Ecto neural progenitor cell (in vitro differentiated cells): ENCODE measurements at places on chromosomes 7 and 10.

DNA sequence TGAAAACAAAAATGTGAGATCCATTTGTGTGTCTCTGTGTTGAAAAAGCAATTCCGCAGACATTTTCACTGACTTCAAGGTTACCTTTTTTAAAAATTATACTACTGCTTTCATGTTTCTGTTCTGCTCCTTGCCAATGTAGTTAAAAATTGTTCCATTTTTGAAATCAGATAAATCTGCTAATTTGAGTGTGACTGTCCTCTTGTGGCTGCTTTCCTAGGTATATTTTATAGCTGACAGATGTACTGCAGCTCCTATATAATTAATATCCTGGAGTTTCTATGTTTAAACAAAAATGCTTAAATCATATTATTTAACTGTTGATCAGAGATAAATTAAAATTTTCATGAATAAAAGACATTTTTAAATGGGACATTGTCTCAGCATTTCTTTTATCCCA, 177.6 kb upstream of the LRRTM3 start:
- no peak for DNase-seq

DNA sequence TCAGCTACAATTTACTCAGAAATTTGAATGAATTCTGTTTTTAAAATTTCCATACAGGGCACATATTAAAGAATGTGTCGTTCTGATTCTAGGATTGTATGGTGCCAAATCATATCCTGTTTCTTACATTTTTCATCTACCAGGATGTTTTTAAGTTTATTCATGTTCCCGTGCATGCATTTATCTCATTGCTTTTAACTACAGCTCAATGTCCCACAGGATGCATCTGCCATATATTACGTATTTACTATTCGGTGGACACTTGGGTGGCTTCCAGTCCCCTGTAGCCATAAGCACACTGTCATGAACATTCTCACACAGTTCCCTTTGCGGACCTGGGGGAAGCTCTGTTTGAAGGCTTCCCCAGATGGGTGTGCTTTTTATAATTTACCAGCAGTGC, 122.3 kb downstream of the CCDC71L start:
- DNase-seq, result no peak

- DNase-seq, result no peak
These were observed 110.1 kb upstream of the ZNF746 start for GRCh38 chr7:149607683-149608082.

DNA sequence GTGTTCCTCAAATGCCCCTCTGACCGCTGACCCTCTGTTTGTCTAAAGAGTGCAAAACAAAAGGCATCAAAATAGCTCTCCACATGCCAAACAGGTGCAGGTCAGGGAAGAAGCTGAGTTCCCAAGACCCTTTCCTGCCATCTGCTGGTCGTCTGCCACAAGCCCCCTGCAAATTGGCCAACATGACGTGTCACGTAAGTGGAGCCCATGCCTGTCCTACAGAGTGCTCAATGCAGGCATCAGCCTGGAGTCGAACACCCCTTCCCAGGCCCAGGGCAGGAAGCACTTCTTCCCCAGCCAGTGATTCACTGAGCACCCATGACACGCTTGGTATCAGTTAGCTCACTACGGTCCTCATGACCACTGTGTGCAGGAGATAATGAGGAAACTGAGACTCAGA, 14.1 kb downstream of the TMEM72 start:
- peak; percentile 75 for DNase-seq

- no peak for DNase-seq
These were observed 227.2 kb upstream of the KLF14 start for GRCh38 chr7:130961128-130961601.

DNA sequence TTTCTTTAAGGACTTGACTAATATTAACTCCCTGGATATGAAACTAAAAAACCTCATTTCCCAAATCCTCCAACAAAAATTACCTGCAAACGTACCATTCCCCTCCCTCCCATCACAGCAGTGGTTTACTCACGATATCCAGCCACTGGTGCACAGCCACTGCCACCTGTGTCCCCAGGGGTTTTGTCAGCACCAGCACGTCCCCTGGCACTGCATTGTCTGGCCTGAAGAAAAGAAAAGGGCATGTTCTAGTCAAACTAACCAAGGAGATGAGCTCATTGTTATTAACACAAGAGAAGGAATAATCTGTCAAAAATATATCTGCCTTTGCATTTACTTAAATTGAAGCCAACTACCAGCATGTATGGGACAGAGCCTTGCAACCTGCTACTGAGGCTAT, 18.5 kb downstream of the SEPHS1 start:
- no peak for DNase-seq

- peak; percentile 81 for DNase-seq
These were observed 31.7 kb downstream of the CYCS start for GRCh38 chr7:25093268-25093826.

DNA sequence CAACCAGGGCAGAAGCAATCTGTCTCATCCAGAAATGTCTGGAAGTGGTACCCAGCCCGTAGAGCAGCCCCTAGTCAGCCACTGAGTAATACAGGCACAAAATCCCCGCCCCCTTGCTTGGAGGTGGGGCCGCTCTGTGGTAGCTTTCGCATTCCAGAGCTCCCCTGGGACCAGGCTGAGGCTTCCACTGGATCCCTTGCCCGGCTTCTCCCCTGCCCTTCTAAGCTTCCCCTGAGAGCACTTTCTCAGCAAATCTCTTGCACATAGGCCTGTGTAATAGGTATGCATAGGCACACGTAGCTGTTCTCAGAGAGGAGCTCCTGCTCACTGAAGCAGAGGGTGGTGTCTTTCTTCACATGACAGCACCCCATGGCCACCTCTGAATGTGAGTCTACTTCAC, 144.2 kb downstream of the BMS1 start:
- DNase-seq, result peak; percentile 79

- no peak for DNase-seq
These were observed 491.8 kb upstream of the FOXK1 start for GRCh38 chr7:4190010-4190981.

GRCh38 chr7:10268034-10268433, 705.6 kb upstream of the PHF14 start:
- no peak for DNase-seq

DNA sequence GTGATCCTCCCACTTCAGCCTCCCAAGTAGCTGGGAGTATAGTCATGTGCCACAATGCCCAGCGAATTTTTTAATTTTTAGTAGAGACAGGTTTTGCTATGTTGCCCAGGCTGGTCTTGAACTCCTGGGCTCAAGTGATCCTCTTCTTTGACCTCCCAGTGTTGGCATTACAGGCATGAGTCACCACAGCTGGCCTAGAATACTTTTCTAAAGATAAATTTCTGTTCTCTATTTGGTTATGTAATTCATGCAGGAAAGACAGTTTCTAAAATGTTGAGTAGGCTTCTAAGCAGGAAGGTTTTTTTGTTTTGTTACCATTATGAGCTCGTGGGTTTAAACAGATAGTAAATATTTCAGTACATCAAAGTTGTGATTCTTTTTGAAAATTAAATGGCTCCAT, 5.0 kb downstream of the RBAK start:
- DNase-seq, result no peak

DNA sequence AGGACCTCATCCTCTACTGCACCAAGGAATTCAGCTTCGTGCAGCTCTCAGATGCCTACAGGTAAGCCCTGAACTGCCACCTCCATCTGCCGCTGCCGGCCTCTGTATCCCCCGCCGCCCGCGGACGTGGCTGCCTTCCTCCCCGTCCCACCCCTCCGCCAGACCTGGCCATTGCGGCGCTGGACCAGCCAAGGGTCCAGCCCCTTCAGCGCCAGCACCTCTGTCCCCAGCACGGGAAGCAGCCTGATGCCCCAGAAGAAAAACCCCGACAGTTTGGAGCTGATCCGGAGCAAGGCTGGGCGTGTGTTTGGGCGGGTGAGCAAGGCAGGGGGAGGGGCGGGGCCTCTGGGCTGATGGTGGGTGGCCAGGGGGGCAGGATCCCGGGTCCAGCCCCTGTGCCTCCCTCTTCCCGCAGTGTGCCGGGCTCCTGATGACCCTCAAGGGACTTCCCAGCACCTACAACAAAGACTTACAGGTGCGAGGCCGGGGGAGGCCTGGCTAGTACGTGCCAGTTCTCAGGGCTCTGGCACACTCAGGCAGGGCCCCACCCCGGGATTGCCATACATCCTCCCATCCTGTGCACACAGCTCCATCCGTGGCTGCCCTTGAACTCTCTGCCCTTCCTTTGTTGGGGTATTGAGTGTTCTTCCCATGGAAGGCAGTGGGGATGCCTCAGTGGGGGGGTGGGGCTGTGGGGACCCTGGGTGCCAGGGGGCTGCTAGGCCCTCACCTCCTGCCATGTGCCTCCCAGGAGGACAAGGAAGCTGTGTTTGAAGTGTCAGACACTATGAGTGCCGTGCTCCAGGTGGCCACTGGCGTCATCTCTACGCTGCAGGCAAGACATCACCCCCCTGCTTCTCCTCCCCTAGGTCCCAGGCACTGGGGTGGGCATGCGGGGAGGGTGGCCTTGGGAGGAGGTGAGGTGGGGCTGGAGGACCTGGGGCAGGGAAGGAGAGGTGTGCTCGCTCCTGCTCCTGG, 13.5 kb downstream of the ASL start:
- DNase-seq, result no peak

DNA sequence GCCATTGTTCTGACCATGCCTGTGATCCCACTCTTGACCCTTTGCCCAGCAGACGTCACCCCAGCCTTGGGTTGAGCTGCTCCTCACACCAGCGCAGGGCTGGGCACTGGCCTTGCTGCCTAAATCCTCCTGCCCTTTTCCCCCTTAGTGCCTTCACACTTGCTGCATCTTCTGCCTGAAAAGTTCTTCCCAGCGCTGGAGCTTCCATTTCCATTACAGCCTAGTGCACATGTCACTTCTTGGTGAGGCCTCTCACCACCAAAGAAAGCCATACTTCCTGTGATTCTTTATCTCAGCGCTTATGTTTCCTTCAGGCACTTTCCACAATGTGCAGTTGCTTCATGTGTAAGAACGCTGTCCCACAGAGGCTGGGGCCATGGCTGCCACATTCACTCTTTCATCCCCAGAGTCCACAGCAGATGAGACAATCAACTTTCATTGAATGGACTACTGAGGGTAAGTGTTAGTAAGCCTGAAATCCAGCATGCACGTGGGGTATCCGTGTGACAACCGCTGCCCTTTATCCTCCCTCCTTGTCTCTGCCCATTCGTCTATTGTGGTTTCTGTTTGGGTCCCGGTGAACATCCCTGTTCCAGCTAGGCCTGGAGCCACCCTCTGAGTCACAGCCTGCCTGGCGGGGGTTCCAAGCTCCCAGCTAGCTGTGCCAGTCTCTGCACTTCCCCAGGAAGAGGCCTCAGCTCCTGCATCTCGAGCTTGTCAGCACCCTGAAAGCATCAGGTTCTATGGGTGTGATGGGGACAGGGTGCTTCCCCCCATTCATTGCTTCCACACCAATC, 37.3 kb downstream of the ADRA2A start:
- no peak for DNase-seq
